Activated T-helper 17 cell treated with anti-CD3 and anti-CD28 coated beads, Interleukin-2, amount 50 U/mL, for 72 hours (primary cell): ENCODE measurements at places on chromosomes 5 and 9. TPM values are rescaled to one million over a fixed set of nuclear protein-coding genes. Genes with fewer than 3 reads are reported as not detected.

GRCh38 chr9:91483189-91483691, 59.6 kb upstream of the NFIL3 start:
- ATAC-seq: no peak

DNA sequence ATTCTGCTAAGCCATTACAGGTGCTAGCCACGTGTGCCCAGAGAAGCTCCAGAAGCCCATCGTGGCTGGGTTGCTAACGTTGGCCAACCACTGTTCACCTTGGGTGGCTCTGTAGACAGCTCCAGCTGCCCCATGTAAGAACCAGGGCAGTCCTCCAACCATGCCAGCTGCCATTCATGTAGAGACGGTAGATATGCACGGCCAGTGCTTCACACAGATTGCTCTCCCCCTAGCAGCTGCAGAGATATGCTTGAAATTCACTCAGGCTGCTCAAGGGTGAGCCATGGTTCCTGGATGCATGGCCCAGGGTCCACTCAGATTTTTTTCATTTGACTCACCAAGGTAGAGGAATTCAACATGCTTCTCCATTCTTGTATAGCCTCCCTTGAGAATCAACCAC, 31.0 kb downstream of the GADD45G start:
- ATAC-seq: no peak

The RASA1 gene
- total RNA-seq: 28.4 TPM

The PAEP gene
- total RNA-seq: not detected

The TEK gene
- total RNA-seq: not detected
